ENCODE measurements at places on chromosomes 5 and 9. TPM values are rescaled to one million over a fixed set of nuclear protein-coding genes. Genes with fewer than 3 reads are reported as not detected.

DNA sequence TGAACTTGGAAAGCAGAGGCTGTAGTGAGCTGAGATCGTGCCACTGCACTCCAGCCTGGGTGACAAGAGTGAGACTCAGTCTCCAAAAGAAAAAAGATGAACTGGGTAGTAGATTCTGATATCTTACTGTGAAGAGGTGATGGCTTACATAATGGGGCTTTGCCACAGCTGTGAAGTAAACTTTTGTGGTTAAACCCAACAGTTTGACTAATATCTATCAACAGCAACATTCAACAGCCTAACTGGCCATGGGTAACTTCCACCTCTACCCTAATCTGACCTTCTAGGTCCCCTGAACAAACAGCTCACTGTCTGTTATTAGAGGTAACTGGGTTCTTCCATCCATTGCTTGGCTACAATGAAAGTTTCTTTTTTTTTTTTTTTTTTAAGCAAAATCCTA lies 52.1 kb downstream of the TLE1 start:
- no peak for DNase-seq

GRCh38 chr5:135441350-135441831 lies 5.8 kb downstream of the DCANP1 start:
- DNase-seq: no peak

DNA sequence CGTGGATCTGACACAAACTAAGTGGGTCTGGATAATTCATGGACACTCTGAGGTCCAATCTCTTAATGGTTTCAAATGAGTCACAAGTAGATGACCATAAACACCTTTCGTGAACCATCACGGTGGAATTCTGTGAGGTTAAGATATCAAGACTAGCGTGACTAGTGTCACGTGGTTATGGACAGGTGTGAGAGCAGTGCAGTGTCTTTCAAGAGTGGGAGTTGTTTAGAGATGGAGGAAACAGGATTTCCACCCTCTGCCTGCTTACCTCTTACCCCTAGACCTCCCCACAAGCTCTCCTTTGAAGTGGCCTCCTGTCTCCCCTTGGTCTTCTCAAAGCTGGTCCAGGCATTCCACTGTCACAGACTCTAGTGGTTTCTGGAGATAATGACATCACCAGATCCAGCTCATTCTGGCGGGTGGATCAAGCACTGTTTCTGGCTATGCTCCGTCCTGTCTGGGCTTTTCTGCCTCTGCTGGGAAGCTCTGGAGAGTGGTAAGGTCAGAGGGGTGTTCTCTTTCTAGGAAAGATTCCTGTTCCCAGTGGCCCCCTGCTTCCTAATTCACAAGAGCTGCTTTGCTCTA lies 20.0 kb upstream of the ZNF782 start:
- no peak for DNase-seq

IFNA6 gene
- polyA plus RNA-seq: not detected

- no peak for DNase-seq
These were observed 570.6 kb upstream of the CDH9 start for GRCh38 chr5:27608992-27609391.

- DNase-seq: peak; percentile 37
These were observed 70.0 kb downstream of the KLHL3 start for GRCh38 chr5:137665678-137666460.

Measured in cardiac muscle cell (in vitro differentiated cells and primary cell).